ENCODE measurements at places on chromosomes 2 and 18. TPM values are rescaled to one million over a fixed set of nuclear protein-coding genes. Genes with fewer than 3 reads are reported as not detected.

IL36B gene
- polyA plus RNA-seq = not detected

INPP5D gene
- polyA plus RNA-seq = 220 TPM

ACTG2 gene
- polyA plus RNA-seq = not detected

KIAA2012 gene
- not detected for polyA plus RNA-seq

CYRIA gene
- 31.0 TPM for polyA plus RNA-seq

CD207 gene
- polyA plus RNA-seq = not detected

CCDC148 gene
- not detected for polyA plus RNA-seq

SPDYA gene
- polyA plus RNA-seq = 0.30 TPM

ARMC9 gene
- 1.2 TPM for polyA plus RNA-seq

CD226 gene
- polyA plus RNA-seq = 3.8 TPM

GCC2 gene
- 65.6 TPM for polyA plus RNA-seq

RND3 gene
- not detected for polyA plus RNA-seq

CDH7 gene
- not detected for polyA plus RNA-seq

RPRM gene
- not detected for polyA plus RNA-seq

CPLX4 gene
- polyA plus RNA-seq = not detected

AMER3 gene
- polyA plus RNA-seq = not detected

UGT1A3 gene
- polyA plus RNA-seq = not detected

SETBP1 gene
- 16.8 TPM for polyA plus RNA-seq

GRHL1 gene
- 0.16 TPM for polyA plus RNA-seq

FAM237A gene
- not detected for polyA plus RNA-seq

PLGLB1 gene
- polyA plus RNA-seq = 1.5 TPM

TRIM43 gene
- polyA plus RNA-seq = not detected

ATP5MC3 gene
- 310 TPM for polyA plus RNA-seq

ST3GAL5 gene
- polyA plus RNA-seq = 38.2 TPM

EFR3B gene
- polyA plus RNA-seq = 0.04 TPM
